ENCODE measurements at places on chromosomes 5 and 9.
A peak's percentile ranks its signal among the peaks of the same experiment; 100 is the strongest.

DNA sequence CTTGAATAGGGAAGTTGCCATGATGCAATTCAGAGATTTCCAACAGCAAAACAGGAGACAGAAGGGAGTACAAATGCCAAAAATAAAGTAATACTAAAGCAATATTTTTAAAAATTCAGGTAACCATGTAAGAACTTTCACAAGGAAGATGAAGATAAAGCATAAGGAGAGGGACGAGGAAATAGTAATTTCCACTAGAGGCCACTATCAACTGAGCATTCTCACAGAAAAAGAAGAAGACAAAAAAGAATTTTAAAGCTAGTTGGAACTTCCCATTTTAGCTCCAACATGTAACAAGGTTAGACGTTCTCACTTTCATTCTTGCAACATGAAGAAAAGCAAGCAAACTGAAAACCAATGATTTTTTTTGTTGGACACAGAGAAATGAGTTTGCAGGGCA is 779.9 kb upstream of the CDH6 start:
- no peak overlapping the region for H3K27ac ChIP-seq
- H3K4me1 ChIP-seq, result no peaks in the 10 kb centered on the region
- no peak overlapping the region for H3K4me3 ChIP-seq
- no peaks in the 10 kb centered on the region for H3K27me3 ChIP-seq

- no peak overlapping the region for H3K4me3 ChIP-seq
- no peak overlapping the region for H3K27ac ChIP-seq
- no peaks in the 10 kb centered on the region for H3K36me3 ChIP-seq
- no peaks in the 10 kb centered on the region for H3K4me1 ChIP-seq
- no peak for DNase-seq
- no peaks in the 10 kb centered on the region for H3K27me3 ChIP-seq
Observed at GRCh38 chr9:17004500-17004899, 130.3 kb upstream of the CNTLN start.

DNA sequence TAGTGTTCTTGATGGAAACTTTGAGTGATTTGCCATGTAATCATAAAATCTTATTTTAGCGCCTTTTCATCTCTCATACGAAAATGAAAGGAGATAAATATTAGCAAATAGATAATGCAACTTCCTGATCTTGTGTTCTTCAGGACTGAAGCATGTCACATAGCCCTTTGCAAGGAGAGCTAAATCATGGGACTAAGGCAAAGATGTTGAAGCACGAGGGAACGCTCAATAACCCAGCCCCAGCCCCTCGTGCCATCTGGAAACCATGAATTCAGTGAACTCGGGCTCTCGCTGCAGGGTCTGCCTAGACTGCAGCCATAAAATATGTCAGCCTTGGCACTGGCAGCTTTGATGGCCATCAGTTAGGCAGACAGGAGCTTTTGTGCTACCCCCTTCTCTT is 58.2 kb downstream of the F2RL2 start:
- peaks cover 36% of the 10 kb centered on the region for H3K4me1 ChIP-seq
- peak; percentile 29 for DNase-seq
- peak overlapping the region; percentile 68 for H3K27ac ChIP-seq
- H3K27me3 ChIP-seq, result no peaks in the 10 kb centered on the region

DNA sequence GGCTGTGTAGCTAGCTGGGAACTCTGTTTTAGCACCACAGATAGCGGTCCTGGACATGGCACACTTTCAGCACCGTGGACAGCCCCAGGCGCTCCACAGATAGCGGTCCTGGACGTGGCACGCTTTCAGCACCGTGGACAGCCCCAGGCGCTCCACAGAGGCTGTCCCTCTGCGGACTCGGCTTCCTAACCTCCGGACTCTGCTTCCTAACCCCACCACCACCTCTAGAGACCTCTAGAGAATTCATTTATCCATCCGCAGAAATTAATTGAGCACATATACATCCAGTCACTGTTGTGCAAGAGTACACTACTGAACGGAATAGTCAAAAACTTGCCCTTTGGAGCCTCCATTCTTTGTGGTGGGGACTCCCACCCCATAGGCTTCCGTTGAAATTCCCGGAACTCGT is 27.4 kb downstream of the UNC5A start:
- no peak overlapping the region for H3K4me3 ChIP-seq
- H3K27me3 ChIP-seq, result peaks cover 69% of the 10 kb centered on the region

- no peak for DNase-seq
- H3K4me3 ChIP-seq, result no peak overlapping the region
- H3K4me1 ChIP-seq, result no peaks in the 10 kb centered on the region
- 0 out of 2 replicates have a peak, but pooled peaks cover under 1% of the 10 kb centered on the region for H3K36me3 ChIP-seq
- no peaks in the 10 kb centered on the region for H3K27me3 ChIP-seq
Observed at GRCh38 chr9:34256104-34256503, 73.0 kb downstream of the KIF24 start.

DNA sequence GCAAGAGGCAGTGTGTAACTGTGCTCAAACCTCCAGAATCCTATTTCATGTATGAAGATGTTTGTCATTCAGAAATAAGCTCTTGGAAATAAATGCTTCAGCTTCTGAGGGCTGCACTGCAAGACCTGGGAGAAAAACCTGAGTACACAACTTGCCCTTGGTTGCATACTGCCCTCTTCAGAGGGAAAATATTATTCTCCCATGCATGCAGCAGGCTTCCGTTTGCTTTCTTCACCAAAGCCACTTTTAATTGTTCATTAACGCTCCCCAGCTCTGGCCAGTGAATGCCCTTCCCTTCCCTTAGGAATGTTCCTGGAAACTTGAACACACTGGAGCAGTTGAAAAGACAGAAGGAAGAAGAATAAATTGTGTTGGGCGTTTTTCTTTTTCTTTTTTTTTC is 2.5 kb upstream of the WHRN start:
- H3K4me3 ChIP-seq, result no peak overlapping the region
- no peak overlapping the region for H3K27ac ChIP-seq
- H3K4me1 ChIP-seq, result peaks cover 9% of the 10 kb centered on the region
- peak; percentile 69 for DNase-seq
